ENCODE measurements at places on chromosomes 2 and 18.

GRCh38 chr2:45836316-45836715 lies 184.8 kb downstream of the PRKCE start:
- DNase-seq = no peak

- no peak for DNase-seq
Observed at GRCh38 chr2:215728504-215729065, 284.8 kb downstream of the MREG start.

DNA sequence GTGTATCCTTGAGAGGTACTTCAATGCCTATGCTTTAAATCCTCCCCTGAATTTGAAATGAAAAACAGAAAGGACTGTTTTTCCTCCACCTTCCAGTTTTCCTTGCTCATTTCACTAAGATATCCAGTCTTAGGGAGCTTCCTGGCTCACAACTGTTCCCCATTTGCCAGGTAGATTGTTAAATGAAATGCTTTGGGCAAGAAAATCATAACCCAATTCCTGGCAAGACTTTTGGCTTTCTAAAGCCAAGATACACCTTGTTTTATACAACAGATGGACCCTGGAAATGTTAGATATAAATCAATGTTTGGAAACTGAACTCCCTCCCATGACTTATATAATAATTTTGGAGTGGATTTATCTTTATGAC lies 3.6 kb upstream of the CHMP3 start:
- DNase-seq = no peak

- DNase-seq = peak; percentile 91
Observed at GRCh38 chr2:216081487-216082116, at the start of the genes PECR and TMEM169. Gene PECR, minus strand, starts transcription at chr2:216081809. Its CDS starts 68 bp downstream, at chr2:216081741. Gene TMEM169, plus strand, starts transcription at chr2:216081919. Its CDS starts 14,045 bp downstream, at chr2:216095964.
